ENCODE measurements at places on chromosomes 2 and 18. TPM values are rescaled to one million over a fixed set of nuclear protein-coding genes. Genes with fewer than 3 reads are reported as not detected.

DNA sequence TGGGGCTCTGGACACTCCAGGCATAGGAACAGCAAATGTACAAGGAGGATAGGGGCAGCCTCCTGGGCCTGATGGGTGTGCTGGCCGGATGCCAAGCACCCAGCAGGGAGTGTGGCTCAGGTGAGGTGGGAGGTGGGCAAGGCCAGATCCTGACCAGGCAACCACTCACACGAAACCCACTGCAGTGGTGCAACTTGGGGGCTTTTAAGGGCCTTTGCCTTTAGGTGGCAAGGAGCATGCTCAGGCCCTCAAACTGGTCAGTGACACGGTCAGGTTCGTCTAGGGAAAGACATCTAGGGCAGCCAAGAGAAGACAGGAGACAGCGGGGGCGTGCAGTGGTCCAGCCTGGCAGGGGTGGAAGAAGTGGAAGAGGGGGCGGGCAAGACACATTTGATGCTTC is 18.4 kb upstream of the TEX51 start:
- no peak overlapping the region for H3K4me3 ChIP-seq
- H3K27me3 ChIP-seq, result no peaks in the 10 kb centered on the region
- no peaks in the 10 kb centered on the region for H3K36me3 ChIP-seq
- no peak for DNase-seq
- no peak overlapping the region for H3K27ac ChIP-seq

The IL18R1 gene
- 25.9 TPM for total RNA-seq

DNA sequence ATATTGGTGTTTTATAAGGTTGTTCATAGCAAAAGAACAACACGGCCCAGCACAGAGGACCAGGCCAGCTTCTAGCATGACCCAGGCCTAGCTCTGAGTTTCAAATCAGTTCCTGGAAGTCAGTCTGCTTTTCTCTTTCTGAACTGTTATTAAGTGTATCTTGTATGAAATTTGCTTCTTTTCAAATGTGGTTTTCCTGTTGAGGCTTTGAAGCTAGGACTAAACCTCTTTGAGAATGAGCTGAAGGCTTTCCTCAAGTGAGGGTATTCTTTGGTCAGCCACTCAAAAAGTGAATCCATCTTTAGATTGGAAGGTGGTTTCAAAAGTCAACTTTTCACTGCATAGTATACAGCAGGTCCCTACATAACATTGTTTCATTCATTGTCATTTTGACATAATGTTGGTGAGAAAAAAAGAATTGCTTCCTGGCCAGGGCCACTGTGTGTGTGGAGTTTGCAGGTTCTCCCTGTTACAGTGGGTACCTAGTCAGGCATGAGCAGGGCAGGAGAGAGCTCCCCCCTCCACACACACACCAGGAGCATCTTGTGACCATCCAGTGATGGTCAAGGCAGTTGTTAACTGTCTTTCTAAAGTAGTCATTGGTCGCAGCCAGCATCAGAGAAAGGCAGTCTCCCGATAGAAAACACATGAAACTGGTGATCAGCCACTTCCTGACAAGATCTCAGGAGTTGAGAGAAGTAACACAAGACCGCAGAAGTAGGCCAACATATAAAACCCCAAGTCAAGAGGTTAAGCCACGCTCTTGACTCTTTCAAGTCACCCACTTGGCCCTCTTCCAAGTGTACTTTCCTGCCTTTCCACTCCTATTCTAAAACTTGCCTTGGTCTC is 6.7 kb upstream of the ACAA2 start:
- peak; percentile 79 for DNase-seq
- H3K27me3 ChIP-seq, result no peaks in the 10 kb centered on the region

GRCh38 chr2:177545981-177546585 is 153.5 kb downstream of the AGPS start:
- peaks cover 19% of the 10 kb centered on the region for H3K36me3 ChIP-seq
- H3K4me1 ChIP-seq, result peaks cover 48% of the 10 kb centered on the region
- DNase-seq, result no peak
- peak overlapping the region; percentile 42 for H3K27ac ChIP-seq

- no peaks in the 10 kb centered on the region for H3K27me3 ChIP-seq
- no peaks in the 10 kb centered on the region for H3K36me3 ChIP-seq
- DNase-seq, result no peak
- H3K27ac ChIP-seq, result no peak overlapping the region
Measured at GRCh38 chr18:30486856-30487255, 555.7 kb downstream of the DSC3 start.

The CYRIA gene
- 1.7 TPM for total RNA-seq
